ENCODE measurements at places on chromosomes 12 and 14.

- DNase-seq: no peak
Observed at GRCh38 chr14:24837280-24838046, 203.5 kb upstream of the GZMB start.

DNA sequence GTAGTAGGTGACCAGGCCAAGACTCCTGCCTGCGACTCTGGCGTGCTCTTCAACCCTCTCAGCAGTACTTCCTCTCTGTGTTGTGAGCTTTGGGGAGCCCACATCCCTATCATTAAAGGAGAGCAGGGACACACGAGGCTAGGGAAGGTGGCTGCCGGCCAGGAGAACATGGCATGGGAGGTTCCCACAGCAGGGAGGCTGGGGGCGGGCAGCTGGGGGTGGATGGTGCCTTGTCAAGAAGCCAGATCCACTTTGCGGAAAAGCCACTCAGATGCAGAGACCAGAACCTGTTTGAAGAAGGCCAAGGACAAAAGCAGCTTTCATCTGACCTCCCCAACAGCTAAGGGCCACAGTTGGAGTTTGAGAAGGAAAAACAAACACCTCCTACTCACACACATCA is 198.6 kb downstream of the BCL11B start:
- DNase-seq: no peak

- DNase-seq: no peak
Observed at GRCh38 chr14:45140661-45141187, 5.0 kb downstream of the FANCM start.

- DNase-seq: no peak
Observed at GRCh38 chr12:123101526-123101925, 49.4 kb downstream of the PITPNM2 start.

DNA sequence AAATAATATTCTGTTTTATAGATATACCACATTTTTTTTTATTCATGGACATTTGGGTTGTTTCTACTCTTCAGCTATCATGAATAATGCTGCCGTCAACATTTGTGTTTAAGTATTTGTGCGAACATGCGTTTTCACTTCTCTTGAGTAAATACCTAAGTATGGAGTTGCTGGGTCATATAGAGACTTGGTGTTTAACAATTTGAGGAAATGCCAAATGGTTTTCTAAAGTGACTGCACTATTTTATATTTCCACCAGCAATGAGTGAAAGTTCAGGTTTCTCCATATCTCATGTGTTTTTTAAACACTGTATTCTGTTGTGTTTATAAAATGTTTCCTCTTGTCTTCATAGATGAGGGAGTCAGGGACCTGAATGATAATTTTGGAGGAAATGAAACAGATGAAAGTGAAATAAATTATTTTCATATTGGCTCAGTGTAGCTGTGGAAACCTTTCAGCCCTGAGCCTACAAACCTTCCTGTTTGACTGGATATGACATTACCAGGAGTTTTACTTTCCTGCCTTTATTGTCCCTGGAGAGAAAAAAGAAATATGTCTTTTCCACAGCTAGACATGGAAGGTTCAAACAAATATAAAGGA is 26.3 kb downstream of the DAAM1 start:
- no peak for DNase-seq

- DNase-seq: no peak
Observed at GRCh38 chr12:101935890-101936746, 58.7 kb downstream of the DRAM1 start.

- DNase-seq: peak; percentile 2
Observed at GRCh38 chr14:54329082-54329695, 67.6 kb upstream of the CDKN3 start.

GRCh38 chr14:77076113-77076631 is 21.9 kb upstream of the CIPC start:
- no peak for DNase-seq

GRCh38 chr12:132517013-132517739 is 27.2 kb downstream of the FBRSL1 start:
- DNase-seq: no peak

DNA sequence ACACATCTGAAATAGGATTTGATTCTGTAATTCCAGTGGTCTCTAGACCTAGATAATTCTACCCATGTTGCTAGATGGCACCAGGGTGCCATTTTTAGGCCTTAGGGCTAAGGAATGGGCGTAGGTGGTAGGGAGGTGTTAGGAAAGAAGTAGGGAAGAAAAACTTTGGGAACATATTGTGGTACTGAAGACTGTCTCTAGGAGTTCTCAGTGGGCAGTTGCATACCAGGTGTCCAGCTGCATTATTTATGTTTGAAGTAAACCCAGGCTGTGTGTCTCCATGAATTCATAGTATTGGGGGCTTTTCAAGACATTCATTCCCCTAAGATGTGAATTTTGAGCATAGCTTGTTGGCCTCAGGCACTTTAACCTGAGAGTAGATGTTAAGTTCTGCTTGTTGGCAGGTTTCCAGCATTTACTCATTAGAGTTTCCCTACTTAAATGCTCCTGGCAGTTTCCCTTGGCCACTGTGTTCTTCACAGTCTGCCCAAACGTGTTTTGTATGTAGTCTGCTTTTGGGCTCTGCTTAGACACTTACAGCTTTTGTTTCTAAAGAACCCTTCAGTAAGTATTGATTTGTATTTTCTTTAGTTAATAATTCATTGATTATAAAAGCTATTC is 31.5 kb upstream of the CCT2 start:
- no peak for DNase-seq

- DNase-seq: no peak
Observed at GRCh38 chr12:9870286-9870866, 1.2 kb upstream of the CLEC2B start.

GRCh38 chr12:109308534-109309380 is at the start of gene FOXN4:
TSS of gene FOXN4 (minus strand) at chr12:109309284. CDS start at chr12:109308321, 963 bp downstream.
- no peak for DNase-seq

DNA sequence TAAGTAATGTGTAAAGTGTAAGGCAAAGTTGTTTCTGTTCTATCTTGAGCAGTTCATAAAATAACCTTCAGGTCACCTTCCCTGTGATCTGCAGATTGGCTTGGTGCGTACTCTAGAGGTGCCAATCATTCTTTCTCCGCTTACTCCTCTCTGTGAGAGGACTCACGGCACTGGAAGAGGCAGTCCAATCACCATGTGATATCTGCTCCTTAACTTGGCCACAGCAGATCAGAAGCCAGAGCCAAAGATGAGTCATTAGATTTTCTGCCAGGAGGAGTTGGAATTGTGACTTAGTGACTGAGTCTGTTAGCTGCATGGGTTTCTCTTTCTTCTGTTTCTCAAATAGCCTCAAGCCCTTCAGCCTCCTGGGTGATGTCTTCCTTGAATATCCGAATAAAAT is 165.5 kb downstream of the SLC41A2 start:
- DNase-seq: no peak

- no peak for DNase-seq
Observed at GRCh38 chr12:3364661-3365462, 126.1 kb upstream of the PRMT8 start.

Data from activated T-cell treated with anti-CD3 and anti-CD28 coated beads for 48 hours (primary cell).